Adipocyte (in vitro differentiated cells): ENCODE measurements at places on chromosomes 2 and 18.

DNA sequence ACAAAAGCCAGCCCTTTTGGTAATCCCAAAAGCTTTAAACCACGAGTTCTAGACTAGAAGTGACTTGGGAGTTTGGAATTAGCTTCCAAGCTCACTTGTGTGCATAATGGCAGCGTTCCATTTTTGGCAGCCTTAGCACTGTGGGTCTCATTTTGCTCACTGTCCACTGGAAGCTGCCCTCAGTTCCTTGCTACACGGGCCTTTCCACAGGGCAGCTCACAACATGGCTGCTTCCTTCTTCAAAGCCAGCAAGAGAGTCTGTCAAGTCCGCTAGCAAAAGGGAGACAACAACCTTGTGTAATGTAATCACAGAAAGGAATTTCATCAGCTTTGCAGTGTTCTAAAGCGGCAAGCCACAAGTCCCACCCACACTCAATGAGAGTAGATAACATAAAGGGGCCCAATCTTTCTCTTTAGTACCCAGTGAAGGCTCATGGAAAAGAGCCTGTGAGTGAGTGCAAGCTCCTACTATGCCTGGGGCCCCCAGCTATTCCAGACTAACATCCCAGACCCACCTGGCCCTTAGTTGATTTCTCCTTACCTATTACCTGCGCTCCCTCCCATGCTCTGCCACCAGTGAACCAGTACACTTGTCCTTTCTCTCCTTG lies 239.7 kb upstream of the FBXO11 start:
- no peak for DNase-seq

DNA sequence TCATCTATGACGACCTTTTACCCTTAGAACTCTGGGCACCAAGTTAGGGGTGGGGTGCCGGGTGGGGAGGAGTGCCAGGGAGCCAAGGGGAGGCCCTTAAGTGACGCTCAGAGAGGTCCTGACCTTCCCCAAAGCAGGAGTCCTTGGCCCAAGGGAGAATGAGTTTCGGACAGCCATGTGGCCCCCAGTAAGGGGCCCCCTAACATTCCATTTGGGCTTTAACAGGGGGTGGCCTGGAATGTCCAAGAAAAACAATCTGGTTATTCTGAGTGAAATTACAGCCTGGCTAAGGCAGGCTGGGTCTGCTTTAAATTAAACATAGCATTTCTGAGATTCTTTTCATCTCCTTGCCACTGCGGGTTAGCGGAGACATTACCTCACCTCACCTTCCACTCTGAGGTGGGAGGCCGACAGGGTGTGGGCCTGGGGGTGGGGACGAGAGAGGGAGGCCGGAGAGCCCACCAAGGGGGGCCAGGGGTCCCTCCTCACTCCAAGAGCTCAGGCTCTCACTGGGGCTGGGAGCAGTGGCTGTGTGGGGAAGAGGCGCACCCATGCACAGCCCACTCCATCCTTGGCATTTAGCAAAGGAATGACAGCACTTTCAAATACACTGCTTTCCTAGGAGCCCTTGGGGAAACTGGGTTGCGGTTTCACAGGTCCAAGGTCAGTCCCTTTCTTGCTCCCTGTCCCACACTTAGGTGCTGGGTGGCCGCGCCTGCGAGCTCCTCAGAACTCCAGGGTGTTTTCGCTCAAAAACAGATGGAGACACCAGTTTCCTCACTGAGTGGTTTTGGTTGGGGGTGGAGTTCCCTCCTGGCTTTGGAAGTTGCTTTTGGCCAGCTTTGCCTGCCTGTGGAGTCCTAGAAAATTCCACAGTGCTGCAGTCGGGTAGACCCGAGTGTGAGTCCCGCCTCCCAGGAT lies 107.4 kb downstream of the POLR1A start:
- DNase-seq, result peak; percentile 85

- DNase-seq, result no peak
Observed at GRCh38 chr2:207107551-207107950, 58.2 kb downstream of the KLF7 start.

GRCh38 chr2:189276277-189276676 lies 96.7 kb upstream of the COL5A2 start:
- peak; percentile 96 for DNase-seq

DNA sequence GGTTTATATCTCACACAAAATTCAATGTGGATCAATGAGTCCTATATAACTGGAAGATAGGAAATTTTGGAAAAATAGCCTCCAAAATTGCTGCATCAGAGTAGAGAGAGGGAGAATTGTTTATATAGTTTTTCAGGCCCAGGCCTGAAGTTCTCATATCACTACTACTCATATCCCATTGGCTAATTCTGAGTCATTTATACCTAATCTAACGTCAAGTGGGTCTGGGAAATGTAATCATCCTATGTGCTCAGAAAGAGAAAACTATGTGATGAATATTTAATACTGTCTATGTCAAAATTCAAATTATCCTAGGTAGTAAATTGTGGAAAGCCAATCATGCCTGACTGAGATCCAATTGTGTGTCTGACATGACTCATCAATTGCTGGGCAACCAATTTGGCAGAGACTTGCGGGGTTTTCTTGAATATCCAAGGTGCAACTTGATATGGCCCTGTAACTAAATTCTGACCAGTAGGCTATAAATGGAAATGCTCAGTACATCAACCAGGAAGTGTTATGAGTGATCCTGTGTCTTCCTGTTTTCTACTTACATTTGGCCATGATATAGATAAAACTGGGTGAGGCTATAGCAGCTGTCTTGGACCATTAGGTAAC lies 744.4 kb downstream of the KCNJ3 start:
- DNase-seq, result peak; percentile 9

DNA sequence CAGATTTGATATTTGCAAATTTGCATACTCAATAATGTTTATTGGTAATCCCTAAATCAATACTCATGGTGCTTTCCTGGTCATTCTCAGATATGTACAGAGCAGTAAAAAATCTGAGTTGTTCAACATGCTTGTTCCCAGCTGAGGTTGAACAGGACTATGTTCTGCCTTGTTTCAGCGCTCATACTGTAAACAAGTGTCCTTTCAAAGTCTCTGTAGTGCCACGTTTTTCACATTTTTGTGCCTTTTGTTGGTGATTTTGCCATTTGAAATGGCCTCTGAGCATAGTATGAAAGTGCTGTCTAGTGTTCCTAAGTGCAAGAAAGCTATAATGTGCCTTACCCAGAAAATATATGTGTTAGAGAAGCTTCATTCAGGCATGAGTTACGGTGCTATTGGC lies 16.0 kb upstream of the GATA6 start:
- DNase-seq, result no peak

DNA sequence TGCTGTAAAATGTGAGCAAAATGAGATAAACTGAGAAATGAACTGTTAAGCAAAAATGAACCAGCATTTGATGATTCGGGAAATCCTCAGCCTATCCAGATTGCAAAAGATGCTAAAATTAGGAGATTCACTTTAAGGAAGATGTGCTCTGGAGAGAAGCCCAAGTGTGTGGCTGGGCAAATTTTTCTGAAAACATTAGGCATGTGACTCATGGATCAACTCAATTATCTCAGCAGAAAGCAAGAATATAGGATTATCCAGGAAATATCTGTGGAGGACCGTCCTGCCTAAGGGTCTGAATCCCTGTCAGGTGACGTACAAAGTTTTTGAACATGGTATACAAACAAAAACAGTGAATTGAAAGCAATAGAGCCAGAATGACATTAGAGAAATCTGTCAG lies 1268.3 kb upstream of the TMEFF2 start:
- peak; percentile 27 for DNase-seq

GRCh38 chr2:28270456-28271152 lies 122.1 kb upstream of the FOSL2 start:
- no peak for DNase-seq

DNA sequence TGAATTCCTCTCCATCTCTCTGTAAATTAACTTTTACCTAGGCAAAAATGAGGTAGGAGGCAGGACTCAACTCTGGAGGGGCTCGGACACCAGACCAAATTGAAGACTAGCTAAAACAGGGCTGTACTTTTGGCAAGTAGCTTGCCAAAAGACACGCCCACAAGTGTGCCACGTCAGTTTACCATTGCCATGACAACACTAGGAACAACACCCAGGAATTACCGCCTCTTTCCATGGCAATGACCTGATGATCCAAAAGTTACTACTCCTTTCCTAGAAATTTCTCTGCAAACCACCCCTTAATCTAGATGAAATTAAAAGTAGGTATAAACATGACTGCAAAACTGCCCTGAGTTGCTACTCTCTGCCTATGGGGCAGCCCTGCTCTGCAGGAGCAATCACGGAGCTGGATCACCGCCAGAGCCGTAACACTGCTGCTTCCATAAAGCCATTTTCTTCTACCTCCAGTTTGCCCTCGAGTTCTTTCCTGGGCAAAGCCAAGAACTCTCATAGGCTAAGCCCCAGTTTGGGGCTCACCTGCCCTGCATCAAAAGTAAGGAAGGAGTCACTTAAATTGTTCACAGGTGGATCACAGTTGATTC lies 66.0 kb upstream of the FAM136A start:
- no peak for DNase-seq

DNA sequence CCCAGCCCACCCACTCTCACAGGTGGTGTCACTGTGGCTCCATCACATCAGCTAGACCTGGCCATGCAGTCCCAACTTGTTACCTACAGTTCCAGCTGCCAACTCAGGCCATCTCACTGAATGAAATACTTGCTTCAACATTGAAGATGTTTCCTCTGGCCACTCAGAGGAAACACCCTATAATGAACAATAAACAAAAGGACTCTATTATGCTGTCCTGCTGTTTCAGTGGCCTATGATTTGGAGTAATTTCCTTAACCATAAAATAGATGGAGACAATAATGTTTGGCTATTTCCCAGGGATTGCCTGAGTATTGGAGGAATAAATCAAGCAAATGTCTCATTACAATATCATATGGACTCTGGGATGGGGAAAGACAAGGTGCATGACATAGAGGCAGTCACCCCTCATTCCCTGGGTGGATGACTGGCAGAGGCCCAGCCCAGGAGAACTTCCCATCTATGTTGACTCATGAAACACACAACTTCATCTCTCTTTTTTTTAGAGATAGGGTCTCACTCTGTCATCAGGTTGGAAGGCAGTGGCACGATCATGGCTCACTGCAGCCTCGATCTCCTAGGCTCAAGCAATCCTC lies 134.4 kb downstream of the TGIF1 start:
- DNase-seq, result no peak

- peak; percentile 56 for DNase-seq
Observed at GRCh38 chr2:216142540-216142939, 33.4 kb downstream of the XRCC5 start.

DNA sequence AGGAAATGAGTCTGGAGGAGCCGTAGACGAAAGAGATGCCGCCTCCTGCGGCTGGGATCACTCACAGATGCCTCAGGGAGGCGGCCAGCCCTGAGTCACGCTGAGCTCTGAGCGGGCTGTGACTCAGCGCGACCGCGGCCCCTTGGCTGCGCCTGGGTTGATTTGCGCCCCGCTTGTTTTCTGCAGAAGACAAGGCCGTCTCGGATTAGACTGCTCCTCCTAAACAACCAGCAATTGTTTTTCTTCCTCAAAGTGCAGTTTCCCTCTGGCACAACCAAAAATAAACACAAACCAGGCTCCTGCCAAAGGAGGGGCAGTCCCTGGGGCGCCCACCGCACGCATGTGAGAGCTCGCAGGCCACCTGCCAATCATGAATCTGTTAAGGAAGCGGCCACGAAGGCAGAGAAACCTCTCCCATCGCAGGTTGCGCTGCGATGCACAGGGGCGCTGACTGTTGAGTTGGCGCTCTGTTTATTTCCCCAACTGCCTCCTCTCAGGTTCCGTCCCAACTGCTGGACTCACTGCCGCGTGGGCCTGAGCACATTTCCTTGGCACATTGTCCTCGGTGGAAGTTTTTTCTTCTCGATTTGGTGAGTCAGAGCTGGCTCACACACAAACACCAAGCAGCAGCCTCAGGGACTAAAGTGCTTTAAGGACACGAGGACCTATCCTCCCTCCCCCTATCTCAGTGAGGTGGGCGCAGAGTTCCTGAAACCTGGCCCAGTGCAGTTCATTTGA lies 85.2 kb upstream of the NDUFV2 start:
- peak; percentile 96 for DNase-seq

GRCh38 chr18:48637081-48637990 lies 98.5 kb downstream of the CTIF start:
- DNase-seq, result no peak

GRCh38 chr2:212737392-212738172 lies 199.0 kb upstream of the ERBB4 start:
- DNase-seq, result no peak

GRCh38 chr18:78526923-78527711 lies 452.5 kb upstream of the SALL3 start:
- DNase-seq, result no peak

DNA sequence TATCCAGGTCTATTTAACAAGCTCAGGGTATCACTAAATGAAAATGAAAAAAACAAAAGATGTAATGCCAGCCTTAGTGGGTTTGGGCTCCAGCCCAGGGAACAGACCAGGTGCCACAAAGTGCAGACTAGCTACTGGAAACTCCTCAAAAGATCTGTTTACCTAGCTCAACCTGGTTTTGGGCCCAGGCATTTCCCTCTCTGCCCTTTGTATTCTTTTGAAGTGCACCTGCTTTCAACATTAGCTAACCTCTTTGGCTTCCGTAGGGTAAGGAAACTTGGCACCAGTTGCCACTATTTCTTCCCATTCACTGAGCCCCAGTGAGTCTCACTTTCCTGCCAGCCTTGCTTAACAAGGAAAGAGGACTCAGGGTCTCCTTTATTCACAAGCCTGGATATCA lies 123.6 kb upstream of the CDCA7 start:
- DNase-seq, result no peak

DNA sequence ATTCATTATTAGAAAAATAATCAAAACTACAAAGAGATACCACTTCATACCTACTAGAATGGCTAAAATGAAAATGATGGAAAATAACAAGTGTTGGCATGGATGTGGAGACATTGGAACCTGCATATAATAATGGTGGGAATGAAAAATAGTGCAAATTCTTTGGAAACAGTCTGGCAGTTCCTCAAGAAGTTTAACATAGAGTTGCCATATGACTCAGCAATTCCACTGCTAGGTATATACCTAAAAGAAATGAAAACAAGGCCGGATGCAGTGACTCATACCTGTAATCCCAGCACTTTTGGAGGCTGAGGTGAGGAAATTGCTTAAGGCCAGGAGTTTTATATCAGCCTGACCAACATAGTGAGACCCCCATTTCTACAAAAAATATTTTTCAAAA lies 41.6 kb upstream of the ACYP2 start:
- peak; percentile 10 for DNase-seq
